ENCODE measurements at places on chromosomes 4 and X. TPM values are rescaled to one million over a fixed set of nuclear protein-coding genes. Genes with fewer than 3 reads are reported as not detected.
A peak's percentile ranks its signal among the peaks of the same experiment; 100 is the strongest.

SERPINA7 gene
- total RNA-seq: not detected

PCDH10 gene
- total RNA-seq: 2.3 TPM

FOXR2 gene
- not detected for total RNA-seq

TRIM75 gene
- not detected for total RNA-seq

HS3ST1 gene
- not detected for total RNA-seq

NXF2 gene
- not detected for total RNA-seq

ATP7A gene
- total RNA-seq: 5.2 TPM

TAF7L gene
- total RNA-seq: not detected

CSN1S1 gene
- total RNA-seq: not detected

DNA sequence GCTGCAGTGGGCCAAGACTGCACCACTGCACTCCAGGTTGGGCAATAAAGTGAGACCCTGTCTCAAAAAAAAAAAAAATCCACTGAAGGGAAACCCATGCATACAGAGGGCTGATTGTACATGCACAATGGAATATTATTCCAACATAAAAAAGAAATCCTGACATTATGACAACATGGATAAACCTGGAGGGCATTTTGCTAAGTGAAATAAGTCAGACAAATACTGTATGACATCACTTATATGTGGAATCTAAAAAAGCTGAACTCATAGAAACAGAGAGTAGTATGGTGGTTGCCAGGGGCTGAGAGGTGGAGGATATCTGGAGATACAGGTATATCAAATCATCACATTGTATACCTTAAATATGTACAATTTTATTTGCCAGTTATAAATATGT is 102.2 kb downstream of the PPEF1 start:
- DNase-seq: no peak

- peak; percentile 36 for DNase-seq
Observed at GRCh38 chr4:101218346-101218745, 129.0 kb downstream of the PPP3CA start.

DNA sequence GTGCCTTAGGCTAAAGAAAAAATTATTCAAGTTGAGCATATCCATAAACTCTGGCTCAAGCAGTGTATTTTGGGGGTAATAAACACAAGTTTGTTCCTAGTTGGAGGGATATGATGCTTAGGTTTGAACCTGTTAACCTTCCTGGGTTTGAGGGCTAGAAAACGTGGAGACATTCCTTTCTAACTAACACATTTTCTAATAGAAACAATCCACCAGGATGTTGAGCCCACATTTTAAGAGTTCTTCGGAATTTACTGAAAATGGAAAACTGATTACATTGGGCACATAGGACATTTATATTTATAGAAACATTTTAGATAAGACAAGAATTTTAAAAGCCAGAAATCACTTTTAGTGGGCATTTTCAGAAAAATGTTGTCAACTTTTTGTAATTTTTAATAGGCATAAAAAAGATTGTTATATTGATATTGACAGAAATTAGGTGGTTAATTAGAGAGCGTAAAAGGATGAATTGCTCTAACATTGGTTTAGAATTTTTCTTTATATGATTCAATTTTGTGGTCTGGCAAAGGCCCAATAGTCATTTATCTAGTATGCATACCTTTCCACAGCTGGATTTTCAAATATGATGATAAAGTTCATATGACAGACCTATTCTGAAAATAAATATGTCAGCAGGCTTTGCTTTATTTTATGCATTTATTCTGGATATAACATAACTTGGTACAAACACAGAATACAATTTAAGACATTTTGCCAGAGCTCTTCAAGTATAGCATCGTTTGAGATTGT is 49.2 kb downstream of the CEP44 start:
- no peak for DNase-seq

GRCh38 chrX:1449823-1450149 is 2.9 kb downstream of the ASMTL start:
- DNase-seq: no peak

DNA sequence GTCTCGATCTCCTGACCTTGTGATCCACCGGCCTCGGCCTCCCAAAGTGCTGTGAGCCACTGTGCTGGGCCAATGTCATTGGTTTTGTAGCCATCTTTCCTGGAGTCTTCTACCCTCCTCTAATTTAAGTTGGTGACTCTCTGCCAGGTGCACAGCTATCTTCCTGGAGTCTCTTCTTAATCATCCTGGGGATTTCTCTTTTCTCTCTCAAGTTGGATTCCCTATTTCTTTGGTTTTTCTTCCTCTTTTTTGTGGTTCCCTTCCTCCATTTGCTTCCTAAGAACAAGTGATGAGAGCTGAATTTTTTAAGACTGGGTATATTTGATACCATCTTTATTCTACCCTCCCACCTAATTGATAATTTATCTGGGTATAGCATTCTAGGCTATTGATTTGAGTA is 113.8 kb downstream of the SYNPO2 start:
- no peak for DNase-seq

DNA sequence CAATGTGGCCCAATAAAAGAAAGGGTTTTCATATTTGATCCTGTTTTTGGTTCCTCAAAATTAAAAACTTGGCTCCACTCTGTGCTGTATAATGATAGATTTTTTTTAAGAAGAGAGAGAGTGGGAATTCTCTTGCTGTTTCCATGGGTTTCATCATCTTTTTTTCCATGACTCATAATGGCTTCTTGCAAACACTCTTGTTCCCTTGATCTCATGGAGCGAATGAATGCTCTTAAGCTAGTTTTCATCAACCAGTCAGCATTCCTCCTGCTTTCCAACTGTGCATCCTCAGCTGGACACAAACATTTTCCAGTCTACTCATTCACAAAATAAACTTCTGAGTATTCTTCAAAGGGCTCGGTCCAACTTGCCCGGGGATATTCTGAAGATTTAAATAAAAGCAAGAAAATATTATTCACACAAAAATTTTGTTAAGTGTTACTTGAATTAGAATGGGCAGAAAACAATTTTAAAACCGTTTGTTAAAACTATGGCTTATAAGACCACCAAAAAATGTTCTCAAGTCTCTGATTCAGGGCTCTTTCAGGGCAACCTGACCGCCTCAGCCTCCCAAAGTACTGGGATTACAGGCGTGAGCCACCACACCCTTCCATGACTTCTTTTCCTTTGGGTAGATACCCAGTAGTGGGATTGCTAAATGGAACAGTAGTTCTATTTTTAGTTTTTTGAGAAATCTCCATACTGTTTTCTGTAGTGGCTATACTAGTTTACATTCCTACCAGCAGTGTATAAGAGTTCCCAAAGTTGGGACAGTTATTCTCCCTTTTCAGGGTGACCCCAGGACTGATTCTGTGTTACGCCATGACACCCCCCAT is 64.7 kb downstream of the TMEM156 start:
- DNase-seq: no peak

GRCh38 chr4:3634894-3635820 is 102.9 kb upstream of the LRPAP1 start:
- DNase-seq: no peak

DNA sequence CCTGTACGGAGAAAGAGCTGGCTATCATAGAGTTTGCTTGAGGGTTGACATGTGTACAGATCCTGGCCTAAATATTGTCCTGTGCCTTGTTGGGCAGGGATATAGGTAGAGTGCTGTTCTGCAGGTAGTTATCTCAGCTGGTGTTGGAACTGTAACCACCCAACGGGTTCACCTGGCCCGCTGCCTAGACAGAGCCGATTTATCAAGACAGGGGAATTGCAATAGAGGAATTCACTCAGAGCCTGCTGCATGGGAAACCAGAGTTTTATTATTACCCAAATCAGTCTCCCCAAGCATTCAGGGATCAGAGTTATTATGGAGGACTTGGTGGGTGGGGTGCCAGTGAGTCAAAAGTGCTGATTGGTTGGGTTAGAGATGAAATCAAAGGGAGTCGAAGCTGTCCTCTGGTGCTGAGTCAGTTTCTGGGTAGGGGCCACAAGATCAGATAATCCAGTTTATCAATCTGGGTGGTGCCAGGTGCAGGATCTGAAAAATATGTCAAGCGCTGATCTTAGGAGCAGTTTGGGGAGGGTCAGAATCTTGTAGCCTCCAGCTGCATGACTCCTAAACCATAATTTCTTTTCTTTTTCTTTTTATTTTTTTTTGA is 42.5 kb upstream of the XIAP start:
- no peak for DNase-seq

- no peak for DNase-seq
Observed at GRCh38 chr4:647481-647880, 22.1 kb downstream of the PDE6B start.

GRCh38 chr4:156751486-156751885 is 220.1 kb downstream of the PDGFC start:
- no peak for DNase-seq

- DNase-seq: peak; percentile 78
Observed at GRCh38 chrX:9318766-9319165, 146.1 kb upstream of the TBL1X start.

GRCh38 chr4:146930673-146931072 is 15.0 kb downstream of the TTC29 start:
- DNase-seq: no peak

- peak; percentile 97 for DNase-seq
Observed at GRCh38 chr4:175651756-175652310, 160.2 kb downstream of the GPM6A start.

DNA sequence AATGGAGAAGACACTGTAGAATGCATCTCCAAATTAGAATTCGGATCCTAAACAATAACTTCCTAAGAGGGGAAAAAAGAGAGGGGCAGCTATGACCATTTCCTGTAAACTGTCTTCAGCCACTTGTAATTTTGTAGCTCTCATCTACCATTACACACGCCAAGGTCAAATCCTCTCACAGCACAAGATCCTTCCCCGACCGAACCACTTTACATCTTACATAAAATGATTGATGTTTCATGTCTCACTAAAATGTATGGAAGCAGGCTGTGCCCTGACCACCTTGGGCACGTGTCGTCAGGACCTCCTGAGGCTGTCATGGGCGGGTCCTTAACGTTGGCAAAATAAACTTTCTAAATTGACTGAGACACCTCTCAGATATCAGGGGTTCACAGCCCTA is 24.1 kb upstream of the PBDC1 start:
- DNase-seq: peak; percentile 8

DNA sequence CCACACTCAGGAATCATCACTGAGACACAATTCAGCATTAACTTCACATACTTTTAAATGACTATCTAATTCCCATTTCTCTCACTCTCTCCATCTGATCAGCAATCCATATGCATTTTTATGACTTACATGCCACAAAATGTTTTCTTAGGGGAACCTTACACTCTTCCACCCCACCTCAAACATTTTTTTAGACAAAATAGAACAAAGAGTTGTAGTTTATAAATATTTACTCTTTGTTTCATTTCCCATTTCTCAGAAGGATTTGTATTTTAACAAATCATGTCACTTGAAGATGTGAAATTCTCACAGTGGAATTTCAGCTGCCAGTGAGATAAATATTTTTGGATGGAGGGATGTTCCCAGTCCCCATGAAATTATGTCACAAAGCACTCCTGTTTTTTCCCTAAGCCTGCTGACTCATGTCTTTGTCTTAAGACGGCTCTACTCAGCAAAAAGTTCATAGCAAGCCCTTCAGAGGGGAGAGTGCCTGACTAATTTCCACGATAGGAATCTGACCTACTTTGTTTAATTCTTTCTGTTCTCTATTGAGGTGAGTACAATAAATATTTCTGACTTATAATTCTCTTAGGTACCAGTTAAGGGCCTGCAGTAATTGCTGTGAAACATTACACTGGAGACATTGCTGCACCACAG is 257.7 kb downstream of the THOC2 start:
- DNase-seq: no peak

DNA sequence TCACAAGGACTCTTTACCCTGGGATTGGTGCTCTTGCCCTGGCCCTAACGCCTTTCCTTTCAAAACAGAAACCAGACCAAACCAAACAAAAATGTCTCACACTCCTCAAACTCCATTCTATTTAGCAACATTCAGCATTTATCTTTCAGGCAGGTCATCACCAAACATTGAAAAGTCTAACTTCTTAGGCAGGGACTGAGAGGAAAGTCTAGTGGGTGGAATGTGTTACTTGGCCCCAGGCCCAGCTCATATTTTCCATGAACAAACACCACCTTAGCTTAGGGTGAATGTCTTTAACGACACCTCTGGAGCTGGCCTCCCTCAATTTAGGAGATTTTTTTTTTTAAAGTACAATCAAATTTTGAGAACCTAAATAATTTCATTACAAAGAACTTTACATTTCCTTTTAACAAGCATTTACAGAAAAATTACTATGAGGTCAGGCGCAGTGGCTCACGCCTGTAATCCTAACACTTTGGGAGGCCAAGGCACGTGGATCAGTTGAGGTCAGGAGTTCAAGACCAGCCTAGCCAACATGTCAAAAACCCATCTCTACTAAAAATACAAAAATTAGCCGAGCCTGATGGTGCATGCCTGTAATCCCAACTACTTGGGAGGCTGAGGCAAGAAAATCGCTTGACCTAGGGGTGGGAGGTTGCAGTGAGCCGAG is 10.2 kb upstream of the N4BP2 start:
- no peak for DNase-seq

GRCh38 chr4:162661913-162662312 is 498.1 kb upstream of the FSTL5 start:
- DNase-seq: no peak

- peak; percentile 61 for DNase-seq
Observed at GRCh38 chr4:173318648-173319211, 15.4 kb downstream of the HMGB2 start.

DNA sequence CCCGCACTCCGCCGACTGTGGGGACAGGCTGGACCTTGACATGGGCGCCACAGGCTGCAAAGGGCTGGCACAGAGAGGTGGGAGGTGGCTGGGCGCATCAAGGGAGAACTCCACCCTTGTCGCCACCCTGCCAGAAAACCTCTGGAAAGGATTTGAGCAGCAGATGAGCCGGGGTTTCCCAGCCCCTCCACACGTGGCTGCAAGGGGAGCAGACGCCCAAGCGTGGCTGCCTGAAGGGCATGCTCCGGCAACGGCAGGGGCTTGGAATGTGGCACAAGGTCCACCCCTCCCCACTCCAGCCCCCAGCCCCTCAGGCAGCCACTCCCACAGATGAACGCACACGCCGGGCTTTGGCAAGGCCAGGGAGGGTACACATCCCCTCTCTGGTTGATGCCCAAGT is 4.6 kb downstream of the BGN start:
- DNase-seq: no peak

DNA sequence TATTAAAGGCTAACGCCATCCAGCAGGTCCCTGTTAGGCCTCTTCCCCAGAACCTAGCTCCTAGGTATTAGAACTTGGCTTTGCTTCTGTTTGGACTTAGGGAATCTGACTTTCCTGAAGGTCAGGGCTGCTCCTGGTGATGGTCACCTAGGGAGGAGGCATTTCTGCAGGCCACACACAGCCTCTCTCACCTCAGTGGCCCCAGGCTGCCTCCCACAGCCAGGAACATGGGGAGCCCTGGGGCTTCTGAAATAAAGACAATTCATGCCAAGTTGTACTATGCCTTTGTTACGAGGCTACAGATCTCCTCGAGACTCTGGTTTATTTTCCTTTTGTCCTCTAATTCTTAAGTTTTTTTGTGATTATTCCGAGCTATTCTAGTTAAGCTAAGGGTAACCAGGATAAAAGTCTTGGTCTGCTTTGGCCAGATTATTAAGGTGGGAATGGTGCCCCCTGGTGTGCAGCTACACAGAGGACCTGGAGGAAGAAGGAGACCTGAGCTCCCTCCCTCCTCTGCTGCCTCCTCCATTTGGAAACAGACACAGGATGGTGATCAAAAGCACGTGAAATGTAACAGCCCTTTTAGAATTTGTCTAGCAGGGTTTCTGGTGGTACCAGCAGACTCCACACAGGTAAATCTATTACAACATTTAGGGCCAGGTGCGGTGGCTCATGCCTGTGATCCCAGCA is 131.0 kb downstream of the DCLK2 start:
- DNase-seq: no peak
